ENCODE measurements at places on chromosomes 2 and 18.

DNA sequence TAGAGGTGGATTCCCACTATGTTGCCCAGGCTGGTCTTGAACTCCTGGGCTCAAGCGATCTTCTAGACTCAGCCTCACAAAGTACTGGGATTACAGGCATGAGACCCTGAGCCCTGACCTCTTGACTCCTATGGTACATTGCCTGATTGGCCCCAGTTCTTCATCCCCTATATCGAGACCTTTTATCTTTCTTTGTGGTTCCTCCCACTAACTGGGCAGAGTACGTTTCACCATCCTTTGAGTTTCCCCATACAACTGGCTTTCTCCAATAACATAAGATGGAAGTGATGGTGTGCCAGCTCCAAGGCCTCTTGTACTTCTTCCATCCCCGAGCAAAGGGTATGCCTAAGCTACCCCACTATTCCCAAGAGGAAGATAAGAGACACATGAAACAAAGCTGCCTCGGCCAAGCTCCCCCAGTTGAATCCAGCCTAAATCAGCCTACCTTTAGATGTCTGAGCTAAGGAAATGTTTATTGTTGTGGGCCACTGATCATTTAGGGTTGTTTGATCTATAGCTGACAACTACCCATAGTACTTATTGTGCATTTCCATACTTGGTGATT, 8.3 kb upstream of the TMEM247 start:
- DNase-seq = no peak

DNA sequence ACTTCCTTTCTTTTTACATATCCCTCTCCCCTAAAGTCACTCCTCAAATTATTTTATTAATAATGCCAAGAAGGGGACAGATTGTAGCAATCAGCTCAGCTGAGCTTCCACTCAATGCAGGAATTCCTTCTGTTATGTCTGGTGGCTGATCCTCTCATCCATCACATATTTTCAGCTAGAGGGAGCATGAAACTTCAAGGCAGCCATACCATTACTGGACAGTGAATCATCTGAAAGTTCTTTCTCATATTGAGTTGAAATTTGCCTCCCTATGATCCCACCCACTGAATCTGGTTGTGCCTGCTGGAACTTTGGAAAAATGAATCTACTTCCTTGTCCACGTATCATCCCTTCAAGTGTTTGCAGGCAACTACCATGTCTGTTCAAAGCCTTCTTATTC, 11.2 kb downstream of the ZNF385B start:
- DNase-seq = no peak

- no peak for DNase-seq
These were observed 57.0 kb downstream of the CCDC150 start for GRCh38 chr2:196696423-196697079.

DNA sequence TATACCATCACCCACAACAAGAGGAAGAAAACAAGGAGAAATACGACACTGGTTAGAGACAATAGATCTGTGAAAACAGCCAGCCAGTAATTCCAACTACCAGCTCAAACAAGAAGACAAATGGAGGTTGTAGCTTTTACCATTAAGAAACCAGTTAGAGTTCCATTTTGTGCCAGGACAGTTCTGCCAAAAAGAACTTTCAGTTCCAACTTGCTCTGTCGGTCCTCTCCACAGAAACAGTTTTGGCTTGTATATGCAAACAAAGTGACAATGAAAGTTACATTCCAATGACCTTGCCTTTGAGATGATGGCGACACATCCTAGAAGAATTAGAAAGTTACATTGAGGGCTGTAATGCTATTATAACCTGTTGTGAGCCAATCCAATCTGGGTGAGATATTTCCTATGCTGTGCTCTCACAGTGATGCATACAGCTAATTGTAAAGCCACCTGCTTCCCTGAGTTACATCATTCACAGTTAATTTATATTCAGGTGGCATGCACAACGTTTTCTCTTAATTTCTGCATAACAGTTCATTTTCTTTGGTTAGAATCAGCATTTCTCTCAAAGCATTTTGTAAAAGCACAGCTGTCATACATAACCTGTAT, 1378.4 kb upstream of the PIK3C3 start:
- DNase-seq = no peak

- no peak for DNase-seq
These were observed 172.0 kb upstream of the SIX3 start for GRCh38 chr2:44769349-44770011.

DNA sequence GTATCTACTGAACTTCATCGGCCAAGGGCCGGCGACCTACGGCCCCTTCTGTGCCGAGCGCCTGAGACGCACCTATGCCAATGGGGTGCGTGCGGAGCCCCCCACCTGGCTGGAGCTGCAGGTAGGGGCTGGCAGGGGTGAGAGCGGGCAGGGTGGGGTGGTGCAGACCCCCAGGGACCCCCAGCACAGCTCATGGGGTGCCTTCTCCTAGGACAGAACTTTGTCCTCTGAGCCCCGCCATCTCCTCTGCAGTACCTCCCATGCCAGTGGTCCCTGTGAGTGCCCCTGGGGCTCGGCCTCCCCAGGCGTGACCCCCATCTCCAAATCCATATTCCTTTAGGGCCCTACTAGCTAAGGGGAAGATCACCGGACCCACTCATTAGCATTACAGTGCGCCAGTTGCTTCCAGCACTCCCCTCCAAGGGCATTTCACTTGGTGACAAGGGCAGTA, 23.9 kb upstream of the GPR17 start:
- DNase-seq = no peak

GRCh38 chr18:45663403-45664045, 48.2 kb downstream of the SLC14A2 start:
- DNase-seq = no peak

- no peak for DNase-seq
These were observed 143.2 kb downstream of the KLHL29 start for GRCh38 chr2:23528171-23528570.

DNA sequence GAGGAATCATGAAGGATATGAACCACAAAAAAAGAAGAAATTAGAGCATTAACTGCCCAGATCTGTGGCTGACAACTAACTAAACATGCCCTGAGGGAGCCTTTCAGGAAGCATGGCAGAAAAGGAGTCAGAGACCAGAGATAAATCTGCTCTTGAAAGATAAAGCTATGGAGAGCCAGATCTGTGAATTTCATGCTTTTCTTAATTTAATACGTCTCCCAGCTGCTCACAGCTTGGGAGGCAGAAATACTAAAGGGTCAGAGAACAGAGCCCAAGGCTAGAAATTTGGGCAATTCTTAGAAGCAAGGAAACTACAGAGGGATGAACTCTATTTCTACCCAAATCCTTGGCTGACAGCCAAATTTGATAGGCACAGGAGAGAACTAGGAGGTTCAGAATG, 223.0 kb upstream of the DPP10 start:
- DNase-seq = no peak

DNA sequence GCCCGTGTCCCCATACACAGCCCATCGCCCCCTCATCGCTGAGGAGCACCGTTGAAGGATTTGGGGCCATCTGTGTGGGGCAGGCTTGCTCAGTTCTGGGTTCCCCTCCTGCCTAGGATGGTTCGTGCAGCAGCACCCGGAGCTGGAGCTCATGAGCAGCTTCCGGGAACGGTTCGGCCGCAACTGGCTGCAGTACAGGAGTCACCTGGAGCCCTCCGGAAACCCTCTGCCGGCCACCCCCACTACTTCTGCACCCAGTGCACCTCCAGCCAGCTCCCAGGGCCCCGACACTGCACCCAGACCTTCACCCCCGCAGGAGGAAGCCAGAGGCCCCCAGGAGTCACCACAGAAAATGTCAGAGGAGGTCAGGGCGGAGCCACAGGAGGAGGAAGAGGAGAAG, 10.3 kb downstream of the STK11IP start:
- no peak for DNase-seq

DNA sequence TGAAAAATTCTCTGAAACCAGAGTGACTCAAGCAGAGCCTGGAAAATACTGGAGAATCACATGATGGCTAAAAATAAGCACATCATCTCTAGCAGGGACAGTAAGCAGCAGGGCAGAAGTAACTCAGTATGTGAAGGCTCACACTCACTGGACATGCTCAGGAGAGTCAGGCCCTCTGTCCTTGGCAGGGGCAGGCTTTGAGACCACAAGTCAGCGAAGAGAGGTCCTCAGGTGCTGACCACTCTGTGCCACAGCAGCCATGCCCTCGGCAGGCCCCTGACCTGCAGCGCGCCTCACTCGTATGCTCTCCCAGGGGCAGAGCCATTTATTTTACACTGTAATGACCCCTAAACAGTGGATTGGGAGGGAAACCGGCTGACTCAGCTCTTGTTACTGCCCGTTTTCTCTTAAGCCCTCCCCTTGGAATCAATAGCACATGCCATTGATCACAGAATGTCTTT, 76.8 kb downstream of the MAPRE2 start:
- no peak for DNase-seq

DNA sequence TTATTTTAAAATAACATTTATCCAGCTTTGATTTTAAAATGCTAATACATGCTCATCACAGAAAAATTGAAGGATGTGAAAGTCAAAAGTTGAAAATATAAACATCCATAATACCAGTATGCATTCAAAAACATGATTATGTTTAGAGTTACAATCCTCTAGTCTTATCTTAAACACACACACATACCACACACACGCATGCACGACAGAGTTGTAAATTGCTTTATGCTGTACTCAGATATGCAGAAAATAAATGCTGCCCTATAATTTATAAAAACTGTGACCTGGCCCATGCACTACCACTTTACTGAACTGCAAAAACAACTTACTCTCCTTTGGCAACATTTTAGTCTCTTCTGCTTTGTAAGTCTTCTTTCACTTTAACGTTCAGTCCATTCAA, 793.0 kb upstream of the FANCL start:
- DNase-seq = no peak

DNA sequence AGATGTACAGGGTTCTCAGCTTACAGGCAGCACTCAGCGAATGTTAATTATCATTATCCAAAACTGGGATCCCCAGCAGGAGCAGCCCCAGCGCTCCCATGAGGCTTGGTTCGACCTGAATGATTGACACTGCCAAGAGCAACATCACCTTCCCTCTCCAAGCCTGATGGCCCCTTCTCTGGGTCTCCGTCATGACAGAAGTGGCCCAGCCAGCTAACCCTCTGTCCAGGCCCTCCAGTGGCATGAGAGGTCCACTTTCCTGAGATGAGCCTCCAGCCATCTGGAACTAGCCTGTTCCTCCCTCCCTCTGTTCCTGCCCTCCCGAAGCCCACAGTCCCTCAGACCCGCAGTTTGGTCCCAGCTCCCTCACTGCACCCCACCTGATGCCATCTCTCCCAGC, 97.0 kb upstream of the RAB6C start:
- DNase-seq = no peak

- DNase-seq = no peak
These were observed 9.2 kb downstream of the TYMS start for GRCh38 chr18:666628-667027.

DNA sequence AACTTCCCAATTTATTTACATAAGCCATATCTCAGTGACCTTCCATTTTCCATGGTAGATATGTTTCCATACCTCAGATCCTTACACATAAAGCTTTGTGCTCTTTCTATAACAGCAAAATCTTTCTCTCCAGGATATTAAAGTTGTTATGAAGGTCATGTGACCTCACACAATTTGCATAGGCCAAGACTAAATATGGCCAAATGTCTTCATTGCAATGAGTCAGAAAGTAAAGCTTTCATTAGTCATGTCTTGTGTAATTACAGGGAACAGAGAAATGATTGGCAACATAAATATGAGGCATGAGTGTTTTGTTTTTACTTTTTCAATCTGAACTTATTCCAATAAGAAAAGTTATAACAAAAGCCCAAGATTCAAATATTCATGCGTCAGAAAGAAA, 243.5 kb downstream of the ASXL3 start:
- no peak for DNase-seq

GRCh38 chr2:235270956-235271355, 222.9 kb upstream of the AGAP1 start:
- DNase-seq = peak; percentile 75

DNA sequence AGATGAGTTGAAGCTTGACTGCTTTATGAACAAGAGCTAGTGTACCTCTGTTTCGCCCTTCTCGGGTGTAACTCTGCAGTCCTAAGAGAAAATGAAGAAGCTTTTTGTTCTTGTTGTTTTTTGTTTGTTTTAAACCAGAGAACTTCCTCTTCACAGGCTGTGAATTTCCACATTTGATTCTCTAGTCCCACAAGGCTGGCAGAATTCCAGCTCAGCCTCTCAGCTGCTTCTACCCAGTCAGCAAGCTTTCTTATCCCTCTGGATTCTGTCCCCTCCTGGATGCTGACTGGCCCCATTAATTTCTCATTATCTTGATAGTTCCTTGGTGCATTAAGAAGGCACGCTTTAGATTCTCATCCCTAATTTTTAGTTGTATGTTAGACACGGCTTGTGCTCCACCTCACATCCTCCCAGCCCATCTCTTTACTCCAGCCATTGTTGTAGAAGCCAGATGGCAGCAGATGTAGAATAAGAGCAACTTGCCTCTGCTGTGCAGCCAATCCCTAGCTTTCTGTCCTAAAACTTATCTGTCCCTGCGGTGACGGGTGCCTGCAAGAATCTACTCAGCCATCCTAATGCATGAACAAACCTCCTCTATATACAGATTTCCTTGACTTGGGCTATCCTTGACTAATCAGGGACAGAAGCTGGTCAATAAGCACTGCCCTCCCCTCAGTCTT, 12.3 kb upstream of the RESP18 start:
- DNase-seq = no peak

GRCh38 chr2:119527999-119528398, 3.7 kb upstream of the SCTR start:
- DNase-seq = no peak

GRCh38 chr18:40939656-40940515, 1015.1 kb upstream of the PIK3C3 start:
- no peak for DNase-seq

GRCh38 chr2:66714610-66715009, 279.7 kb downstream of the MEIS1 start:
- no peak for DNase-seq

GRCh38 chr2:106546391-106546990, 59.3 kb downstream of the CD8B2 start:
- no peak for DNase-seq

DNA sequence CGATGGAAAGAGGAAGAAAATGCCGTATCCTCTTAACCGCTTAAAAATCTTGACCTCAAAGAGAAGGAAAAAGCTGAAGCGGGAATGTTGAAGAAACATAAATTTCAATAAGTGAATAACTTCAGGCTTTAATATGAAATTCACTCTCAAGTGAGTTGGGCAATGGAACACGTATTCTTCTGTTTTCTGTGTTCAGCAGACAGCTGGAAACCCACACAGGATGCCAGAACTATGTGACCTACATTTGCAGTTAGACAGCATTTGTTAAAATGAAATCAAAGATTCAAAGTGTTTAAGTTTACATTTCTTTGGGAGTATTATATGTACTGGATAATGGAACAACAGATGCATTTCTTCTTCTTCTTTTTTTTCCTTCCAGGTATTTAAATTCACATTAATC, 80.5 kb upstream of the SPATS2L start:
- DNase-seq = no peak

- DNase-seq = no peak
These were observed 5.3 kb upstream of the FOSL2 start for GRCh38 chr2:28387082-28387960.

GRCh38 chr18:68714366-68714711, 569 bp downstream of the TMX3 start:
- DNase-seq = no peak
